Psoas muscle (tissue), 8 donors: ENCODE measurements at places on chromosomes 2 and 18.

GRCh38 chr18:26440644-26441043, 107.7 kb downstream of the KCTD1 start:
- no peaks in the 10 kb centered on the region for H3K4me1 ChIP-seq
- H3K27me3 ChIP-seq = no peaks in the 10 kb centered on the region
- H3K27ac ChIP-seq = no peak overlapping the region
- no peak for DNase-seq

- no peaks in the 10 kb centered on the region for H3K36me3 ChIP-seq
- H3K4me3 ChIP-seq = no peak overlapping the region
- no peak overlapping the region for H3K27ac ChIP-seq
- no peak for DNase-seq
- H3K27me3 ChIP-seq = no peaks in the 10 kb centered on the region
- peaks cover 47% of the 10 kb centered on the region for H3K4me1 ChIP-seq
Observed at GRCh38 chr2:152433791-152434190, 98.8 kb downstream of the FMNL2 start.

DNA sequence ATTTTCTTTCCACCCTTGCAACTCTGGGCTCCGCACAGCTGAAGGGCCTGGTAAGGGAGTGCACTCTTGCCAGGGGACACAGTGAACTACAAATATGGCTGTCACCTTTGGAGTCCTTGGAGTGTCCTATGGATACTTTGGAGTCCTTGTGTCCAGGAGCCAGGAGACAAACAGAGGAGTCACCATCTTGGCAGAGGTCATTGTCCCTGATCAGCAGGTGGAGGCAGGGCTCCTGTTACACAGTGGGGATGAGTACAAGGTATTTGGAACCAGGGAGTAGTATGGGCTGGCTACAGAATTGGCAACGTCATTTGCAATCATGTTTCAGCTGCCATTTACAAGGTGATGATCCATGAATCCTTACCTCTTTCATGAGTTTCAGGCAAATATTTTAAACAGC, 132.5 kb downstream of the FAM161A start:
- H3K4me3 ChIP-seq = no peak overlapping the region
- H3K4me1 ChIP-seq = peaks cover 59% of the 10 kb centered on the region

DNA sequence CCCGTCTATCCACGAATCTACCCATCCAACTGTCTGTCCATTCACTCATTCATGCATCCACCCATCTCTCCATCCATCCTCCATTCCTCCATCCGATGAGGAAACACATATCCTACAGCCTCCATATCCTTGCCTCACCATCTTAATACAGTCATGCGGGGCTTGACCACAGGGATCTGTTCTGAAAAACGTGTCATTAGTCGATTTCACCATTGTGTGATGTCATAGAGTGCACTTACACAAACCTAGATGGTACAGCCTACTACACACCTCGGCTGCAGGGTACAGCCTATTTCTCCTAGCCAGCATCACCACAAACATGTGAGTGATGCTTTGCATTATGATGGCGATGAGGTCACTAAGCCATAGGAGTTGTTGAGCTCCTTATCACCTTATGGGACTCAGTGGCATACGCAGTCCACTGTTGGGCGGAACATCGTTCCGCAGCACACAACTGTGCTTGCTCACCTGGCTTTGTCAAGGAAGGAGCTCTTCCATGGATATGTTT, 1.9 kb upstream of the NT5DC4 start:
- no peak overlapping the region for H3K4me3 ChIP-seq
- H3K4me1 ChIP-seq = no peaks in the 10 kb centered on the region
- no peaks in the 10 kb centered on the region for H3K27me3 ChIP-seq
- no peaks in the 10 kb centered on the region for H3K36me3 ChIP-seq

GRCh38 chr2:26557244-26557925, 79.5 kb upstream of the OTOF start:
- H3K4me1 ChIP-seq = no peaks in the 10 kb centered on the region
- no peak overlapping the region for H3K4me3 ChIP-seq
- H3K27me3 ChIP-seq = no peaks in the 10 kb centered on the region
- no peak overlapping the region for H3K27ac ChIP-seq

DNA sequence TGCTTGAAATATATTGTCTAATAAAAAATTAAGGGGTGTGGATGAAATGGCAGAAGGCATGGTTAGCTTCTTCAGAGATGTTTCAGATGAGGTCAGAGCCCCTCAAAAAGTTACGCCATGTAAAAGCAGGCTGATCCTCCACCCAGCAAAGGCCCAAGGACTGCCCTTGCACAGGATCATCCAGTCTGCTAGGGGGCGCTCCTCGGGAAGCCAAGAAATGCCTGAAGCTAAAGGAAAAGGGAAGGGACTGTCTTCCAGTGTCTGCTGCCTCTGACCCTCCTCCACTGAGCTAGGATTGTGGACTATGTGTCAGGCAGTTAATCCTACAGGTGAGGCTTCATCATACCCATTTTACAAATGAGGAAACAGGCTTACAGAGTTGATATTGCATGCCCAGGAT, 33.8 kb upstream of the TEX51 start:
- no peaks in the 10 kb centered on the region for H3K36me3 ChIP-seq
- H3K4me1 ChIP-seq = no peaks in the 10 kb centered on the region
- DNase-seq = no peak
- H3K27me3 ChIP-seq = no peaks in the 10 kb centered on the region
- no peak overlapping the region for H3K4me3 ChIP-seq

- no peaks in the 10 kb centered on the region for H3K27me3 ChIP-seq
- no peak overlapping the region for H3K27ac ChIP-seq
- DNase-seq = no peak
- no peaks in the 10 kb centered on the region for H3K4me1 ChIP-seq
- H3K36me3 ChIP-seq = no peaks in the 10 kb centered on the region
Observed at GRCh38 chr2:147082850-147083522, 761.8 kb upstream of the ACVR2A start.

DNA sequence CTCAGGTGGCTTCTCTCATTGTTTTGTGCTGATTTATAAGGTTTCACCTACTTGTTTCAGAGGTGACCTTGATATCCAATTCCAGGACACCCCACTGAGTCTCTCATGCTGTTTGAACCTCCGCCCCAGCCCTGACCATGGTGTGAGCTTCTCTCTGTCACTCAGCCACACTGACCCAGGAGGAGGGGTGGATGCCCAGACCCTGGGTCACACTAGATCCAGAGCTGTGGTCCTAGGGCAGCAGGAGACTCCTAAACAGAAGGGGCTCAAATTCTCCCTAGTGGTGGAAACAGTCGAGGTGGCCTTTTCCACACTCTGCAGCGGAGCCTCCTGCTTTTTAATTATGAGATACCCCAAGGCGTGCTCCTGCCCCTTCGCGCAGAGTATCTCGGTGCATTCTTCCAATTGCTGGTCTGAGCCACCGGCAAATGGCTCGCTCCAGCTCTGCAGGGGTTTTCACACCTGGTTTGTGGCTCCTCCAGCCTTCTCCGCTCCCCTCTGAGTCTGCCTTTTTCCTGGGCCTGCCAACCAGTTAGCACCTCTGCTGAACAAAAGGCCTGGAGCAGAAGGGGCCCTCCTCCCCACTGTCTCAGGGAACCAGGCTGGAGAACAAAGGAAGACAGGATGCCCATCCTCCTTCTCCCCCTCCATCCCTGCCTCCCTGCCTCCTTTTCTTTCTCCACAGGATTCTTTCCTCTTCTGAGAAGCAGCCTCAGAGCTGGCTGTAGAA, 147.3 kb upstream of the SPRED2 start:
- no peaks in the 10 kb centered on the region for H3K27me3 ChIP-seq
- no peak for DNase-seq
- no peak overlapping the region for H3K4me3 ChIP-seq

DNA sequence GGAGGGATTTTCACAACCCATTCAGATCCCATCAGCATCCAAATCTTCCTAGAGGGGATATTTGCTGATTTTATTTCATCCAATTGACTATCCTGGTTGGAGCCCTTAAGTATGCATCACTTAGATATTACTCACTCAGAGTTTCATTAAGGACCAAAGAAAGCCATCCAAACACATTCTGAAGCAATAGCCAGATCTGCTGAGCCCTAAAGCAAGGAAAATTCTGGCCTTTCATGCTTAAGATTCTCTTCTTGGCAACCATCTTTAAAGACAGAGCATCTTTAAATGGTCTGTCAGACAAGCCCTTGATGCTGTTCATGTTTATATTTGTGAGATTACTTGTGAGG, 40.9 kb upstream of the C1D start:
- H3K36me3 ChIP-seq = no peaks in the 10 kb centered on the region
- H3K4me1 ChIP-seq = peaks cover 11% of the 10 kb centered on the region
- H3K27ac ChIP-seq = no peak overlapping the region
- no peak overlapping the region for H3K4me3 ChIP-seq
- H3K27me3 ChIP-seq = no peaks in the 10 kb centered on the region

- peaks cover 31% of the 10 kb centered on the region for H3K36me3 ChIP-seq
- no peak for DNase-seq
- no peaks in the 10 kb centered on the region for H3K27me3 ChIP-seq
Observed at GRCh38 chr2:152755029-152755428, 36.6 kb downstream of the ARL6IP6 start.

- DNase-seq = no peak
- no peak overlapping the region for H3K27ac ChIP-seq
- H3K27me3 ChIP-seq = no peaks in the 10 kb centered on the region
- H3K4me3 ChIP-seq = no peak overlapping the region
Observed at GRCh38 chr2:167637741-167638140, 609.7 kb downstream of the STK39 start.

- H3K36me3 ChIP-seq = no peaks in the 10 kb centered on the region
- no peak overlapping the region for H3K27ac ChIP-seq
- peaks cover 21% of the 10 kb centered on the region for H3K4me1 ChIP-seq
- H3K4me3 ChIP-seq = no peak overlapping the region
- no peaks in the 10 kb centered on the region for H3K27me3 ChIP-seq
Observed at GRCh38 chr18:58668211-58668610, 3.1 kb upstream of the MALT1 start.
